ENCODE measurements at places on chromosomes 16 and 17.

- DNase-seq, result peak; percentile 94
Measured at GRCh38 chr16:64440421-64440831, 681.4 kb downstream of the CDH11 start.

- DNase-seq, result peak; percentile 65
Measured at GRCh38 chr16:85329059-85329812, 217.0 kb upstream of the CIBAR2 start.

DNA sequence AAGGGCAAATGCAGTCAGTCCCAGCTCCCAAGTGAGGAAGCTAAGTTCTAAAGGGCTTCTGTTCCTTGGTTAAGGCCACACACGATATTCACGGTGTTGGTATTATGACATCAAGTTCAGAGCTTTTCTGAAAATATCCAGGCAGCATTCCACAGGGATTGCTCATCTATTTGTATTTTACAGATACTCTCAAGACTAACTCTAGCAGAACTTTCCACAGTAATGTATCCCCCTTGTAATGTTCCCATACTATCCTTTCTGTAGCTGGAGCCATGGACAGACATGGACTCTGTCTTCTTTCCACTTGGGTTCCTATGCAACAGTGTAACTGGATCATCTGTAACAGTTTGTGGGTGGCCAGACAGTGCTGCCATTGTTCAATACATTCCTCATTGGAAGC is 13.5 kb downstream of the SDR42E1 start:
- DNase-seq, result peak; percentile 84

DNA sequence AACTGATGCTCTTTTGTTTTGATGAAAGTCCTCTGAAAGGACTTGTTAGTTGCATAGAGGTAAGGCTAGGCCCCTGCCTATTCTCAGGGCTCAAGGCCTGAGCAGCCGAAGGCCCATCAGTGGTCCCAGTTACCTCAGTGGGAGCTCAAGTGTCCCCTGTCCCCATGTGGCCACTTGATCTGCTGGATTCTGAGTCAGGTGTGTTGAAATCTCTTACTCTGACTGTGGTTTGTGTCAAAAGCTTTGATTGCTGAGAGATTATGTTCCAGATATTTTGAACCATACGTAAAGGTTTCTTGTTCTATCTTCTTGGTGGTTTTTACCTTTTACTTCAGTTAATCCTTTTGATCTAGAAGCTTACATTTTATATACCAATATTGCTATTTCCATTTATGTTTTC is 191.7 kb downstream of the LGALS9B start:
- no peak for DNase-seq

- DNase-seq, result no peak
Measured at GRCh38 chr16:2253293-2253692, 1.9 kb upstream of the ECI1 start.

GRCh38 chr17:17693253-17694168 is 12.3 kb downstream of the RAI1 start:
- DNase-seq, result no peak
